ENCODE measurements at places on chromosomes 12 and 14.

DNA sequence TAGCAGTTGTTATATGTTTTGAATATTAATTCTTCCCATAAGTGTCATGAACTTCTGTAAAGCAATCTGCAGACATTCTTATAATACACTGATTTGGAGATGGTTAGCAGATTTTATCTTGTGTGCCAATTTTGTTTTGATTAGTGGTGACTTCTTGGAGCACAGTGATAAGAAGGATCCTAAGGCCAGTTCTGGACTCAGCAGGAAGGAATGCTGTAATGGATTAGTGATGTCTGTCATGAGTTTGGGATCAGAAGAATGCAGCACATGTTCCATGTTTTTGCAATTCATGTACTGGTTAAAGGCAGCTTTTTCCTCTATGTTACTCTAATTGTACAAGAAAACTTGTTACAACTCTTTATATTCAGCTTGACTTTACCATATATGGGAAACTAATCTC is 91.5 kb downstream of the UNC79 start:
- DNase-seq: no peak

DNA sequence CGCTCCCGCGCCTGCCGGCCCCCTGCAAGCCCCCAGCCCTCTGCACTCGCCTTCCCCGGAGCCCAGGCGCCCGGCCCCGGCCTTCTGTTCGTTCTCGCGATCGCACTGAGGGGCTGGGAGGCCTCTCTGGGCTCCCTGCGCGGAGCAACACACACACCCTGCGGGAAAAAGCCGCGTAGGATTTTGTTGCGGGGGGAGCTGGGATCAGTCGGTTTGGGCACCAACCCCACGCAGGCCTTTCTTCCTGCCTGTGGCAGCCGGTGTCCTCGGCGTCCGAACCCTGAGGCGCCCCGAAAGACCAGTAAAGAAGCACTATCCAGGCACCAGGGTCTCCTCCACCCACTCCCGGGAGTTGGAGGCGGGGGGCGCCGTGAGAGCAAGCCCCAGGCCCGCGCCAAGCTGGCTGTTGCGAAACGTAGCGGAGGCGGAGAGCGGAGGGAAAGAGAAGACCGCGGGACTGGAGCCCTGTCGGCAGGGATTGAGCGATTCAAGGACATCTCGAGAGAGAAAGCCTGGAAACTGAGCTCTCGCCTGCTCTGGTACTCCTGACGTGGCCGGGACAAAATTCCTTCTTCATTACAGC is 1.9 kb upstream of the HOXC5 start:
- no peak for DNase-seq

DNA sequence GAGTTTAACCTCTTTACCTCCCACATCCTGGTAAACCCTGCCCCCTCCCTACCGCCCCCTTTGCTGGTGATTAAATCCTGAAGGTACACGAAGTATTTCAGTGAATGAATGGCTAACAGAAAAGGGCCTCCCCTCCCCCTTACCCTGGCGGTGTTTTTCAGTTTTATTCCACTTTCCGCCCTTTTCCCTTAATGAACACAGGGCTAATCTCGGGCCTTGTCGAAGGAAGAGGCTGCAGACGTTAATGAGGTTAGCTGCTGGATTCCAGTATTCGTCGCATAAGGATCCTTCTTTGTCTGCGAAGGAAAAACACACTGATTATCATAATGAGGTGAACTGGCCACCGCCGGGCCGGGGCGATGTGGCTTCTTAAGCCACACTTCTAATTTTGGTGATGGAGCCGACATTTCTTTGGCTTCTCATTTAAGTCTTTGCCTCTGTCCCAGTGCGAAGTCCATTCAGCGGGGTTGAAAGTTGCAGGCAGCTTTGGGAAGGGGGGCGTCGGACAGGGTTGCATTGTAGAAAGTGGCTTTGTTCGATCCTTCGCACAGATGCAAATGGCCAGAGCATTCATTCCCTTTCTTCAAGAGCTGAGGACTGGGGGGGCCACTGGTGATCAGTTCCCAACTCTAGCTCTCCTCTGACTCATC is 6.5 kb downstream of the MEG3 start:
- no peak for DNase-seq

GRCh38 chr12:110906083-110906482 is 14.3 kb downstream of the MYL2 start:
- DNase-seq: no peak

DNA sequence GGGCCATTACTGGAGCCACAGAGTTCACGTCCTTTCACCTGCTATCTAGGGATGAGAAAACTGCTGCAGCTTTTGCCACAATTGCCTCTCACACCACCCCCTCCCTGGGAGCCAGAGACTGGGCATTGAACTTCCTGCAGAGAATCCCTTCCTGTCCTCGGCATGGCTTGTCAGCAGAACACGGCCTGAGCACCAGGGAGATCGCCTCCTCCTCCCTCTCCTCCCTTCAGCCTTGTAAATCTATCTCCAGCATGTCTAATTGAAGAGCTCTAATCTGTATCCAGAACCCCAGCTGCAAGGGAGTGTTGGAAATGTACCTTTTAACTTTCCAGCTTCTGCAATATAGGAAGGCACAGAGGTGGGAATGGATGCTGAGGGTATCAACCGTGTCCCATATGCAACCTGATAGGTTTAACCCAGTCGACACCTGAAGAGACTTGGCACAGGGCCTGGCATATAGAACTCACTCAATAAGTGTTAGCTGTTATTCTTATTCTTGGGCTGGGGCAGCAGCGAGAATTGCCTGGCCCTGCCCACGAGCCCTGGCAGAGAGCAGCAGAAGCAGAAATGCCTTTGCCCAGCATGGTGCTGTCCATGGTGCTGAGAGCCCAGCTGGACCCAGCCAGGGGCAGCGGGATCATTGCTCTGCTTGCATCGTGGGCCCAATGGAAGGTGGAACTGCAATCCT is 26.8 kb downstream of the TMEM63C start:
- peak; percentile 86 for DNase-seq

- peak; percentile 67 for DNase-seq
Measured at GRCh38 chr14:60561845-60562746, 53.1 kb downstream of the SIX6 start.

DNA sequence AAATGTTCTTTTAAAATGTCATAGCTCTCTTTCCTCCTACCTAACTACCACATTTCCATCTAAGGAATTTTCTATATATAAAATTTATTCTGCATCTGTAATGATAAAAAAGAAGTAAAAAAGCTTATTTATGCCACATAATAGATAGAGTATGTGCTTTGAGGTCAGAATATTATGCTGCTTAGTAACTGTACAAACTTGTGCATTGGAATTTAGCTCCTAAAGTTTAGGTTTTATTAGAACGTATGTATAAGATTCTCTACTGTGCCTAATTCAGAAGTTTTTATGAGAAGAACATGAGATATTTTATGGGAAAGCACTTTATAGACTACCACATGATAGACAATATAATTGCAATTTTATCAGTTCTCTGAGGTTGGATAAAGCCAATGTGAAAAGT is 384.6 kb downstream of the SLC16A7 start:
- DNase-seq: no peak

GRCh38 chr12:70059373-70059772 is 183.9 kb upstream of the CNOT2 start:
- DNase-seq: no peak

GRCh38 chr14:80653956-80654355 is 287.6 kb downstream of the CEP128 start:
- DNase-seq: no peak

DNA sequence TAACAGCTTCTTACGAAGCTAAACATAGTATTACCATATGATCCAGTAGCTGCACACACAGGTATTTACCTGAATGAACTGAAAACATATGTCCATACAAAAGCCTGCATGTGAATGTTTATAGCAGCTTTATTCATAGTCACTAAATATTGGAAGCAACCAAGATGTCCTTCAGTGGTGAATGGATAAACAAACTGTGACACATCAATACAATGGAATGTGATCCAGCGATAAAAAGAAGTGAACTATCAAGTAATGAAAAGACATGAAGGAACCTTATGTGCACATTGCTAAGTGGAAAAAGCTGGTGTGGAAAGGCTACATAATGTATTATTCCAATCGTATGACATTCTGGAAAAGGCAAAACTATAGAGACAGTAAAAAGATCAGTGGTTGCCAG is 38.1 kb upstream of the JDP2 start:
- no peak for DNase-seq

GRCh38 chr12:132159555-132160003 is 15.3 kb downstream of the NOC4L start:
- DNase-seq: no peak

DNA sequence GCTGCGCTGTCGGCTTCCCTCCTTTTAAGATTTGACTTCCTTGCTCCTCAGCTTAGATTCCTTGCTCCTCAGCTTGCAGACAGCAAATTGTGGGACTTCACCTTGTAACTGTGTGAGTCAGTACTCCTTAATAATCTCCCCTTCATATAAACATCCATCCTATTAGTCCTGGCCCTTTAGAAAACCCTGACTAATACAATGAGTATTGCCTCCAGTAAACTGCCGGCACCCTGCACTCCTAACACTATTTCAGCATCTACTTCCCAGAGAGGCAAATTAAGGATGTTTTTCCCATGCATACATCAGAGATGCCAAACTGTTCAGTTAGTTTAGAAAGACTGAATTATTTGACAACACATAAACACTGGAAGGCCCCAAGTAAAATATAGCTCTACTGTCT is 611.3 kb upstream of the TMEM132C start:
- DNase-seq: peak; percentile 75

- DNase-seq: no peak
Measured at GRCh38 chr14:104395276-104395675, 184.3 kb upstream of the C14orf180 start.

GRCh38 chr14:86858031-86858430 is 1135.0 kb downstream of the GALC start:
- DNase-seq: peak; percentile 15

- no peak for DNase-seq
Measured at GRCh38 chr12:2498964-2499500, 295.7 kb upstream of the FKBP4 start.

GRCh38 chr12:46492471-46493085 is 120.0 kb upstream of the SLC38A2 start:
- peak; percentile 54 for DNase-seq

DNA sequence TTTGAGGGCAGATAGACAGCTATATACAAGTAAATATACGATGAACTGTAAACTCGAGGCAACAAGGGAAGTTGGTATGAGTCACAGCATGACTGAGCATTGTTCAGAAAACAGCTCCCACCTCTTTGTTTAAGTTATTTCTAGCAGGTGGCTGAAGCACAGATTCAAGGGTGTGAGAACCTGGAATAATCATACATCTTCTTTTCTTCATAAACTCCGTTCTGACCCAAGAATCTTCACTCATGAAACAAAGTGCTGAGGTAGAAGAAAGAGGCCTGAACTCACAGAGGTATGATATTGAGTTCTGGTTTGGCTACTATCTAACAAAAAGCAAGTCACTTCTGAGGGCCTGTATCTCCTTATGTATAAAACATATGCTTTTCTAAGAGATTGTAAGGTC is 364.1 kb upstream of the KITLG start:
- DNase-seq: no peak

DNA sequence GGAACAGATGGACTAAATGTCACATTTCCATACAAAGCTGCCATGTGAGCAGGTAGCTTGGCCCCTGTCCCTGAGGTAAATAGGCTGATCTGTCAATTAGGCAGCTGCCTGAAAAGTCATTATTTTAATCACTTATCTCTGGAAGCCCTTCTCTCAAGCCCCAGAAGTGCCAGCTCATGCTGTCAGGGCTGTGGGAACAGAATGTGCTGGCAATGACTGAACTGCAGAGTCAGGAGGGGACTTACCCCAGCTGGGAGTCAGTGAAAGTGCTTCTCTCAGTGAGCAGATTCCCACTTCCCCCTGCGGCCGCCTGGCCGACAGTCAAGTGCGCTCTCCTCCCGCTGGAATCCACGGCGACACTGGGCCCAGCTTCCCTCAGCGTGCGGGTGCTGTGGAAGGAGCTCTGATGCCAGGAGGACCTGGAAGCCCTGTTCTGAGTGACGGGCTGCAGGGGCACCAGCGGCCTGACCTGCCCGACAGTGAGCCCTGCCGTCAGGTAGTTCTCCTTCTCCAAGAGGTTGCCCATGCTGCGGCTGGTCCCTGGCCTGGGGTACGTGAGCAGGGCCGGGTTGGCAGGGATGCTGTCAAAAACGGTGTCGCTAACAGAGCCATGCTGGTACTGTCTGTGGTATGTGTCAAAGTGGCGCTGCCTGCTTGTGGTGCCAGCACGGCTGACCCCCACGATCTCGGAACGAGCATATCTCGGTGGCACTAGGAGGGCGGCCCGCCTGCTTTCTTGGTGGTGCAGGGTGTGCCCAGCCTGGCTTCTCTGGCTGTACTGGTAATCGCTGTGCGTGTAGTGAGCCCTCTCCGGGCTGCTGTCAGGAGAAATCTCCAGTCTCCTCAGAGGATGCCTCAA is 18.7 kb downstream of the PKP2 start:
- DNase-seq: no peak

DNA sequence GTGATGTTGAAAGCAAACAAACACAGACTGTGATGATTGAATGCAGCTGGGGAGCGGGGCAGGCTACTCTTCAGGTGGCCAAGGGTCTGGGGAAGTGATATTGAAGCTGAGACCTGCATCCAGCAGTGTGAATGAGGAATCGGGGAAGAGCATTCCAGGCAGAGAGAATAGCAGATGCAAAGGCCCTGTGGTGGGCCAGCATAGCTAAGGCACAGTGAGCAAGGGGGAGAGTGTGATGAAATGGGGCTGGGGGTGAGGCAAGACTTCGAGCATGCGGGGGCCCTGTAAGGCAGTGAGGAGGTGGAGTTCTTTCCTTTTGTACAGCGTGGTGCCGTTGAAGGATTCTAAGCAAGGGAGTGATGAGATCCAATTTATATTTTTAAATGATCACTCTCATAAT is 77.4 kb downstream of the KCNK13 start:
- no peak for DNase-seq

DNA sequence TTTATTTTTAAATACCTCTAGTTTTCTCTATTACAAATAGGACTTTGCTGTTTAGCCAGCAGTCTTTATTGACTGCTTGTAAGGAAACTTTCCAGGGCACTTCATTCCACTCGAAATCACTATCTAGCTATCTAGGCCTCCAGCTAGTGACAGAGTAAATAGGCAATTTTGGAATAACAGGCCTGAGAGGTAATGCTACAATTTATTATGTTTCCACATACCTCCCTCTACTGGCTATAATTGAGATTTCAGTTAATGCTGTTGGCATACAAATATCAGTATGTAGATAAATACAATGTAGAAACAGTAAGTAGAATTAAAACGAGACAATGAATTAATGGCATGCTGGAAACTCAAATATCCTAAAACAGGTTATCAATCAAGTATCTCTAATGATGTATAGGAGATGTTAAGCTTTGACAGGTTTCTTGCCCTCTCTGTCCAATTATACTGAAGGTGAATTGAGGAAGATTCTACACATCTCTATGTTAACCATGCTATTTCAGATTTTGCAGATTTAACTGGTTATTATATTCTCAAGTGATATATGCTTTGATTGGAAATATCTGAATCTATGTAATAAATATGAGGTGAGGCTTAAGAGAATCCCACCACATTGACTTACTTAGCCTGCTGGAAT is 7.2 kb downstream of the DTD2 start:
- DNase-seq: peak; percentile 49

- DNase-seq: peak; percentile 3
Measured at GRCh38 chr12:87216436-87216835, 812.8 kb downstream of the C12orf50 start.
